Caudate nucleus (tissue), 63 donors: ENCODE measurements at places on chromosomes 12 and 14.
A peak's percentile ranks its signal among the peaks of the same experiment; 100 is the strongest.

GRCh38 chr12:1858456-1858855 is 38.1 kb downstream of the LRTM2 start:
- DNase-seq: no peak

- no peak for DNase-seq
Measured at GRCh38 chr14:32621585-32621984, 292.5 kb downstream of the AKAP6 start.

DNA sequence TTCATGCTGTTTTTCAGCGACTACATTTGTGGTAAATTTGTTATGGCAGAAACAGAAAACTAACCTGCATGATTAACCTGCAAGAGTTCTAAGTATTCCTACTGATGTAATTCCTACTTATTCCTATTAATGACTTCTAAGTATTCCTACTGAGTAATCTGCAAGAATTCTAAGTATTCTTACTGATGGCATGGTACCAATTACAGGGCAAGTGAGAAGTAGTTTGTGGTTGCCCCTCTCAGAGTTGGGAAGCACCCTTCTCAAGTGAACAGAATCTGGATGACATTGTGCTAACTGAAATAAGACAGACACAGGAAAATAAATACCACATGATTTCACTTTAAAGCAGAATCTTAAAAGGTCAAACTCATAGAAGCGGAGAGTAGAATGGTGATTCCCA is 100.9 kb upstream of the CPNE8 start:
- no peak for DNase-seq

- DNase-seq: no peak
Measured at GRCh38 chr12:49296836-49297694, 2.1 kb downstream of the PRPH start.

- no peak for DNase-seq
Measured at GRCh38 chr12:105738051-105738450, 400.7 kb downstream of the NUAK1 start.

- no peak for DNase-seq
Measured at GRCh38 chr12:12219664-12220063, 47.2 kb downstream of the LRP6 start.

DNA sequence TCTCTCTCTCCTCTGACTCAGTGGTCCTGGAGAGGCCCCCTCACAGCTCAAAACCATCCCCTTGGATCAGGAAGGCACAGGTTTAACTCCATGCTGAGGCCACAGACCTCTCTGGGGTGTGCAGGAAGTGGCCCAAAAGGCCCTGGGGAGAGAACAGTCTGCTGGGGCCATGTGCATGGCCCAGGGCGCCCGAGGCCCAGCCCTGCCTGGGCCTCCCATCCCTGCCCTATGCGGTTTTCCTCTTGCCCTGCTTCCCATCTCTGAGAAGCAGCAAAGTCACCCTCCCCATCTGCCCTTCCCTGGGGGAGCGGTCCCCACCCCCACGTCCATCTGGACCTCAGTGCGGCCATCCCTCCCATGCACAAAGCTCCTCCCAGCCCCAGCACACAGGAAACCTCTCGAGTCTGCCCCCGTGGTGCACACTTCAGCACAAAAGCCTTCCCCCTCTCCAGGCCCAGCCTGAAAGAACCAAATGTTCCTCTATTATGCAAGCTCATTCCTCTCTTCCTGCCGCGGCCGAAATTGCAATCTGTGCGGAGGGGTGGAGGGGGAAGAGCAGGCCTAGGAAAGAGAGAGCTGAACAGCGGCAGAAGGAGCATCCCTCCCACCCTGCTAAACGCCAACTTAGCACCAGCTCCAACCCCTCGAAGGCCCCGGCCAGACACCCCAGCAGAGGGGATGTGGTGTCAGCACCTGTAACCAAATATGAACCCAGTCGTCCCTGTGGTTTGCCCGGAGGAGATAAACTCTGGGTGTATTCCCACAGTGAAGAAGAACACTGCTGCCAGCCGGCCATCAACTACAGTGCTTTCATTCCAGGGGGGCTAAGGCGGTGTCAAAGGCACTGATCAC is 108.5 kb downstream of the SCARB1 start:
- DNase-seq: peak; percentile 55

GRCh38 chr14:37246427-37246829 is 48.7 kb downstream of the MIPOL1 start:
- no peak for DNase-seq

DNA sequence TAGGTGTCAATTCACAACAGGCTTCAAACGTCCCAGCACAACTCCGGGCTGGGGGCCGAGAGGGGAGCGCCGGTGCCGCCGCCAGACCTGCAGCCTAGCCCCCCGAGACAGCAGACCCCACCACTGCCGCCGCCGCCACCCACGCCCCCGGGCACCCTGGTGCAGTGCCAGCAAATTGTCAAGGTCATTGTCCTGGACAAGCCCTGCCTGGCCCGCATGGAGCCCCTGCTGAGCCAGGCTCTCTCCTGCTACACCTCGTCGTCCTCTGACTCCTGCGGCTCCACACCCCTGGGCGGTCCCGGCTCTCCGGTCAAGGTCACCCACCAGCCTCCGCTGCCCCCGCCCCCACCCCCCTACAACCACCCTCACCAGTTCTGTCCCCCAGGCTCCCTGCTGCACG is 39.4 kb downstream of the SLC6A12 start:
- no peak for DNase-seq

DNA sequence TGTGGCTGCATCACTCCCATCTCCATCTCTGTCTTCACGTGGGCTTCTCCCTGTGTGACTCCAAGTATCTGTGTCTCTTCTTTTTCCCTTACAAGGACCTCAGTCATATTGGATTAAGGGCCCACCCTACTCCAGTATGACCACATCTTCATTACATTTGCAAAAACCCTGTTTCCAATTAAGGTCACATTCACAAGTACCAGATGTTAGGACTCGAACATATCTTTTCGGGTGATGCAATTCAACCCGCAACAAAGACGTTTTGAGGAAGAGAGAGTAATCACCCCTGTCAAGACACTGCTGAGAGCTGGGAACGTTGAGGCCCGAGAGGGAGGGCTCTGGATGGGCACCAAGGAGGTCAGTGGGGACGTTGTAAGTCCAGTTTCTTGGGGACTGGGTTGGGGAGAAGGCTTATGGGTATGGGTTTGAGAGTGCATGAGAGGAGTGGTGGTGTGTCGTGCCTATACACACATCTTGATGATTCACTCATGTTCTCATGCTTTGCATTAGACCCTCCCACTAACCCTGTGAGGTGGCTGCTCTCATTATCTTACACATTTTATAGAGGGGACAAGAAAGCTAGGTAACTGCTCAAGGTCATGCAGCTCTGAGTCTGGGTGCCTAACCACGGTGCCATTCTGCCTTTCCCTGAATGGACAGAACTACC is 12.1 kb upstream of the IFI27 start:
- DNase-seq: no peak
